CD4-positive, alpha-beta T cell treated with Interleukin-15 for 1 hour (primary cell): ENCODE measurements at places on chromosomes 1 and 21.

DNA sequence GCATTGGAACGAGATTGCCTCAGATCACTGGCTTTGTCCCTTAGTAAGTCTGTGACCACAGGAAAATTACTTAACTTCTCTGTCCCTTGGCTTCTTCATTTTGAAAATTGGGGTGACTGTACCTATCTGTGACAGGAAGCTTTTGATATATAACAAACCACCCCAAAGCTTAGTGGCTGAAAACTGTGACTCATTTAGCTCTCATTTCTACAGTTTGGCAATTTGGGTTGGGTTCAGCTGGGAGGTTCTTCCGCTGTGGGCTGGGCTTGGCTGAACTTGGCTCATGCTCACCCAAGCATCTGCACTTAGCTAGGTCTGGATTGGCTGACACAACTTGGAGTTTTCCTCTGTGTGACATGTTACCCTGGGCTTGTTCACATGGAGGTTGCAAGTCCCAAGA, 14.0 kb downstream of the C1orf94 start:
- DNase-seq: no peak

DNA sequence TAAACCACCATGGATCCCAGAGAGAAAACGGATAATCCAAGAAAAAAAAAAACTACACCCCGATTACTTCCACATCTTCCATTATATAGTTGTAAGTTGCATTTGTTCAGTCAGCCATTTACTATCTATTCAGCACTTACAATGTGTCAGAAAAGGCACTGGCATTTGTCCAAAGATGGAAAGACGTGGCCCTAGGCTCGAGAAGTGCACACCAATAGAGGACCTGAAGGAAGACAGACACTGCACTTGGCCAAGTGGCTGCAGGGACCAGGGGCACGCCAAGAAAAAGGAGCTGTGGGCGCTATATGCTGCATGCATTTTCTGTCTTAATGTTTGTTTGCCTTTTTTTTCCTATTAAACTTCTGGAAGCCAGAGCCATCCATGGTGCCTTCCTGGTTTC, 45.2 kb upstream of the LYST start:
- DNase-seq: no peak

- DNase-seq: no peak
These were observed 376.3 kb upstream of the CAMK1G start for GRCh38 chr1:209207126-209207700.

DNA sequence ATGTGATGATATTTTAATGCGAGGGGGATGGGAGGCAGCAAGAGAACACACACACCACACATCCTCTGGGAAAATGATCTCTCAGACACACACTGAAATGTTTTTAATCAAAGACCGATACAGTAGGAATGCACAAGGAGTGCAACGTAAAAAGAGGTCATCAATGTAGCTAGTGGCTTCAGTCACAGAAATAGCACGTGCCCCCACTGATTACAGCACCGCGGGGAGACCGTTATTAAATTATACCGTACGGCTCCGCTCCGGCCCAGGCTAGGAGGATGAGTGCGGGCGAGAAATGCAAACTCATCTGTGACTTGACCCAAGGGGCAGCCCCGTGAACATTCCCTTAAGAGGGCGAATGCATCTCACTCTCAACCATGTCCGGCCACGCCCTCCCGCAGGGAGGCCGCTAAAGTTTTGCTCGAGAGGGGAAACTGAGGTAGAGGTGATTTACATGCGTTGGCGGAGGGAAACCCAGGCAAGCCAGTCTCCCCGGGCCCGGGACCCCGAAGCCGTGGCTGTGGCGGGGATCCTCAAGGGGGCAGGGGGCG, 552 bp downstream of the UBR4 start:
- peak; percentile 63 for DNase-seq

- peak; percentile 25 for DNase-seq
These were observed 51.3 kb downstream of the PTP4A2 start for GRCh38 chr1:31886866-31887265.

- no peak for DNase-seq
These were observed 27.3 kb upstream of the SPATA6 start for GRCh38 chr1:48499211-48499735.

DNA sequence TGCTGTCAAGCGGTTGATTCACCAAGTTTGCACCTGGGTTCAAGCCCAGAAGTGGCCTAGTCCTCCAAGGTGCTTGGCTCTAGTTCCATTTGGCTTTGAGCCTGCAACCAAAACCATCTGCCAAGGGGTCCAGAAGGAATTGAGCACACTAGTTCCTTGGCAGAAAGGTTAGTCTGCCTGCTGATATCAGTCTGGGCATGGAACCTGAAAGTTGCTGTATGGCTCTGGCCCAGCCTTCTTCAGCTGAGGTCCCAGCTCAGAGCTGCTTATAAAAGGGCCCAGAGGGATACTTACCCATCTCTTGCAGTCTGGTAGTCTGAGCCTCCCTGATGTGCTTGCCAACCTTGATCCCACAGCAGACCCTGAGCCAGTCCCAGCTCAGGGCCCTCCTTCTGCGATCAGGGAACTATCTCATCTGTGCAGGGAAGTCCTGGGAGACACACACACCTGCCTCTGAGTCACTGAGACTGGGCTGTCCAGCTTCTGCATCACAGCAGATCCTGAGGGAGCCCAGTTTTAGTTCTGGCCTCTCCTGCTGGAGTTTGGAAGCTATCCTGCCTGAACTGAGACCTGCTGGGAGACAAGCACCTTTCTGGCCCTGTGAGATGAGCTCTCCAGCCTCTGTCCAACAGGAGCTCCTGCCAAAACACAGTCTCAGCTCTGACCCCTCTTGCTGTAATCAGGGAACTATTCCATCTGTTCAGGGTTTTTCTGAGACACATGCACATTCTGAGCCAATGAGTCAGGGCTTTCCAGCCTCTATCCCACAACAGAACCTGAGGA, 75.8 kb downstream of the CTH start:
- DNase-seq: no peak

DNA sequence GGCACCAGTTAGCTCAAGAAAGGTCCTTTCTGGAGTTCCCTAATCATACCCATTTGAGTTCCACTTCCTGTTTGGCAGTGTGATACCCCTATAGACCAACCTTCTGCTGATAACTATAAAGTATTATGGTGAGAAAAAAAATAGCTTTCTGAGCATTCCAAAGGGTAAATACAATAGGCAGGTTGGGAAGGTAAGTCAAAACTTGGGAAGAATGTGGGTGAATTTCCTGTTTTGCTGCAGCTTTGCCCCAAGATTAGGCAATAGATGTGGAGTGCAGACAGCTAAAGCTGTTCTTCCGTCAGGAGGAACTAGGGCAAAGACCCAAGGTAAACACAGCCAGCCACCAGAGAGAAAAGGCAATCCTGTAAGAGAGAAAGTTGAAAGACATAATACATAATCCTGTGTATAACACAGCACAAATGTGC, 49.9 kb upstream of the GUCA2A start:
- DNase-seq: no peak

- DNase-seq: no peak
These were observed 143.9 kb upstream of the FMN2 start for GRCh38 chr1:239947801-239948200.

- no peak for DNase-seq
These were observed 69.7 kb downstream of the ADSS2 start for GRCh38 chr1:244381878-244382565.

DNA sequence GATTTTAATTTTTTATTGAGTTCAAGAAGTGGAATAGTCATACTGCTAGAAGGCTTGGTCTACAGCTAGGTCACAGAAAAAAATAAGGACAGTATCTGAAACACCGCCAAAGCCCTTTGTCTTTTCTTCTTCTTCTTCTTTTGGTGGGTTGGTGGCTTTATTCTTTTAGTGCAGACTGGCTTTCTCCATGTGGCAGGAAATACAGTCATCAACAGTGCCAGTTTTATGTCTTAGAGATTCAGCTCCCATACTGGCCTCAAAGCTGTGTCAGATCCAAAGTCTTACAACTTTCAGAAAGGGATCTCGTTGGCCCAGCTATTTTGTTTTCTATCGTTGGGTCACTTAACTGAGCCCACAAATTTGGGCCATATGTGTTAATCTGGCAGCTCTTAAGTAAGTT, 58.2 kb downstream of the FNBP1L start:
- no peak for DNase-seq

- no peak for DNase-seq
These were observed 1613.6 kb upstream of the PRMT6 start for GRCh38 chr1:105442901-105443300.

GRCh38 chr1:165325460-165326203, 30.9 kb downstream of the LMX1A start:
- no peak for DNase-seq

GRCh38 chr1:211529453-211529852, 37.5 kb upstream of the RD3 start:
- DNase-seq: no peak

GRCh38 chr1:33332881-33333280, 12.0 kb upstream of the A3GALT2 start:
- DNase-seq: no peak

GRCh38 chr1:9293533-9294404, 1.1 kb downstream of the SPSB1 start:
- DNase-seq: no peak

DNA sequence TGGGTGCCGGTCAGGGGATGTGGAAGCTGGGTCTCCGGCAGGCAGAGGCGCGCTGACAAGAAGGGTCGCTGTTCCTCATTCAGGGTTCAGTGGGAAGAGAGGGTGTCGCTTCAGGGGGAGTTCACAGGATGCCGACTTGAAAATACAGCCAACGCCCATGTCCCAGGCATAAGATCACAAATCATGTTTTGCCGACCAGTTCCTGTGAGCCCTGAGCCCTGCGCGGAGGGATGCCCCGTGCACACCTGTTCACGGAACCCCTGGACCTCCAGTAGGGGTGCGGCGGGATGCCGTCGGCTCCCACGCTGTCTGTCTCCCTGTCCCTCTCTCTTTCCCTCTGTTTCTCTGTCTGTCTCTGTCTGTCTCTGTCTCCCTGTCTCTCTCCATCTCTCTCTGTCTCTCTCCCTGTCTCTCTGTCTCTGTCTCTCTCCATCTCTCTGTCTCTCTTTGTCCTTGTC, 26.8 kb downstream of the TP73 start:
- peak; percentile 25 for DNase-seq

- DNase-seq: peak; percentile 41
These were observed 55.7 kb upstream of the ETV3 start for GRCh38 chr1:157193702-157194391.

- peak; percentile 64 for DNase-seq
These were observed 8.2 kb upstream of the S100A10 start for GRCh38 chr1:152001631-152002584.

- no peak for DNase-seq
These were observed 154.7 kb downstream of the CACNA1E start for GRCh38 chr1:181637998-181638397.

DNA sequence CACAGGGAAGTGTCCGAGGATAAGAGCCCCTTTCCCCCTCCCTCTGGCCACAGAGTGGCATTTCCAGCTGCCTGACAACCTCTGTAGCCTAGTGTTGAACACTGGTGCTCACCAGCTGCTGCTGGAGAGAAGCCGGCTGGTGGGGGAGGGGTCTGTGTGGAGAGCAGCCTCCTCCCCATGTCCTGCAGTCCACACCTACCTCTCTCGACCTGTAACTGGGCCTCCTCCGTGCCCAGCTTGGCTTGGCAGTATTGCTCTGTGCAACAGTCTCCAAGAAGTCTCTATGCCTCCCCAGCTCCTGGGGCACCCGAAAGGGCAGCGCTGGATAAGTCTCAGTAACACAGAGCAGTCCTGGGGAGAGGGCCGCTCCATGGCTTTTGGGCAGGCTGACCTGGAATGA, 17.0 kb downstream of the PAPPA2 start:
- no peak for DNase-seq

GRCh38 chr21:16071761-16072160, 342.0 kb downstream of the USP25 start:
- DNase-seq: no peak

DNA sequence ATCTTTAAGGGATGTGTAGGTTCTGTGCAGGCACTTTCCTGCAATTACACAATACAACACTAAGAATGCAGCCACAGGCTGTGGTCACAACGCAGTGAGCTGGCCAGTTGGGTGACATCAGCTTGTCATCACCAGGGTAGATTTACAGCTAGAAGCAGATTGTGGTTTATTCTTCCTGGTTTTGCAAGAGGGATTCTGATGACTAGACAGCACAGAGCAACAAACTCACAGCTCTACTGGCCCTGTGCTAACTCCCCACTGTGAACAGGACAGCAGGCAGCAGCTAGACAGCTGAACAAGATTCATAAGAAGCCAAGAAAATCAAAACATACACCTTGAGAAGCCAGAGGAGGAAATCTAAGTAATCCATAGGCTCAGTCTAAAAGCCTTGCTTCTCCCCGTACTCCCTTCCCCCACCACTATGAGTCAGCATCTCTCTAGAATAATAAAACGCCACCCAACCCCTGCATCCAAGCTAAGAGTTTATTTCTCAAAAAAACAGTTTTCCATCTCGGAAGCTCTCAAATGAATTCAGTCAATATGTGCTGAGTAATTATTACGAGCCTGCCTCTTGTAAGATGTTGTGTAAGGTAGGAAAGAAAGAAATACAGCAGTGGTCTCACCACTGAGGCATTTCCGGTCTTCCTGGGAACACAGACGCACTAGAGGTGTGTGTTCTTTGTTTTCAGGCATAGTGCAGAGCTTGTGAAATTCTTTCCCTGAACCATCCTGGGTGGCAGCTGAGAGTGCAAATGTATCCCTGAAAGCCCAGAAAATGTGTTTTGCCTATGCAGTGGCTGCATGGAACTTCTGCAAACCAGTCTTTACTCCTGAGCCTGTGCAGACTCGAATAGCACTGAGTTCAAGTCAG, 162.8 kb downstream of the NTPCR start:
- DNase-seq: peak; percentile 79

DNA sequence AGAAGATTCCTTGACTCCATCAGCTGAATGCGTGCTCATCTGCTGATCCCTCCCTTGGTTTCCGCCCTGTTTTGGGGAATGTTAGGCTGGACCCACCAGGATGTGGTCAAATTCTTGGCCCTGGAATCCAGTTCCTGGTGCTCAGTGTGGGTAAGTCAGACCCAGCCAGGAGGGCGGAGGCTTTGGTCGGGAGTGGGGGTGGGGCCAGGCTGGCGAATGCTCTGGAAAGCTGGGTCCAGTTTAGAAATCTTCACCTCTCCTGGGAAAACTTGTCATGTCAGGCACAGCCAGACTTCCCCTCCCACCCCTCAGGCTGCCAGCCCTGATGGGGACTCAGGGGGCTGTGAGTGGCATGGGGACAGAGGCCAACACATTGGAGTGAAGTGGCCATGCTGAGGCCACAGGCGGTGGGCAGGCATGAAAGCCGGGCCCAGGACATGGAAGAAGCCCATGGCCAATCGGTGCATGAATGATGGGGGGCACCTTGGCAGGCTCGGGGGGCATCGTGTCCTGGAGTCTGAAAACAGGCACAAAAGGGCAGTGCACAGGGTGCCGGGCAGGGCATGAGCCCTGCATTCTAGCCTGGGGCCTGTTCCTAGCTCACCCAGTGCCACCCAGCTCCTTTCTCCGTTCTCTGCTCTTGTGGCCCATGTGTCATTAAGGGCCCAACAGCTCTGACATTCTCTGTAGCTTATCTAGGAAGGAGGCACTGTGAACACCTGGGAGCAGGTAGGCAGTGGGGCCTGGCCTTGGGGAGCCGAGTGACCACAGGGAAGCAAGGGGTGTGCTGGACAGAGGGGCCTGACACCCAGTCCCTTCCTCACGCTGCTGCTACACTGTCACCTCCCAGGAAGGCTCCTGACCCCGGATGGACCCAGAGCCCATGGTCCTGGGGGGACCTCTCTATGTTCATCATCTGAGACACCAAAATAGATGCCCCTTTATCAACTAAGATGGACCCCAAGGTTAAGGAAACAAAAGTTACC, 14.6 kb upstream of the PADI1 start:
- DNase-seq: no peak

GRCh38 chr1:76237211-76237610, 162.7 kb downstream of the ST6GALNAC3 start:
- DNase-seq: no peak
